Vagina (tissue), 2 donors: ENCODE measurements at places on chromosomes 6 and 20.

DNA sequence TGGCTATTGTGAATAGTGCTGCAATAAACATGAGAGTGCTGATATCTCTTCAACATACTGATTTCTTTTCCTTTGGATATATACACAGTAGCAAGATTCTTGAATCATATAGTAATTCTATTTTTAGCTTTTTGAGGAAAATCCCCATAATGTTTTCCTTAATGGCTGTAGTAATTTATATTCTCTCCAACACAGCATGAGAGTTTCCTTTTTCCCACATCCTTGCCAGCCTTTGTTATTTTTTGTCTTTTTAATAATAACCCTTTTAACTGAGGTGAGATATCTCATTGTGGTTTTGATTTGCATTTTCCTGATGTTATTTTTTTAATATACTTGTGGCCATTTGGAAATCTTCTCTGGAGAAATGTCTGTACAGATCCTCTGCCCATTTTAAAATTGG is 132.6 kb downstream of the PRL start:
- DNase-seq = no peak

GRCh38 chr20:58891718-58892140 is 39.2 kb downstream of the GNAS start:
- DNase-seq = peak; percentile 42

GRCh38 chr6:15674690-15675386 is 12.0 kb upstream of the DTNBP1 start:
- no peak for DNase-seq

DNA sequence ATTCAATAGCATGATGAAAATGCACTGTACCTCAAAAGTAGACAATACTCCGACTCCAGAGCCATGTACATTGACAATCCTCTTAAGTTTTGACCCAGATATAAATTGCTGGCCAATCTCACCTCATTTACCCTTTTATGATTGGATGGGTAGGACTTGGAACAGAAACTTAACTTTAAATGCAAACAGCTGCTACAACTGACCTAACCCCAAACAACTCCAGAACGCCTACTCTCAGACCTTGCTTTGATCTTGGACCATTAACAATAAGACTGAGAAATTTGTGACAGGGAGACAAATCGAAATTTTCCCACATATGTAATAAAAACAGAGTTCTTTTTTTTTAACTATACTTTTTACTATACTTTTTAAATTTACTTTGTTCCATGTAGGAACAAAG is 200.5 kb upstream of the MCHR2 start:
- DNase-seq = no peak

DNA sequence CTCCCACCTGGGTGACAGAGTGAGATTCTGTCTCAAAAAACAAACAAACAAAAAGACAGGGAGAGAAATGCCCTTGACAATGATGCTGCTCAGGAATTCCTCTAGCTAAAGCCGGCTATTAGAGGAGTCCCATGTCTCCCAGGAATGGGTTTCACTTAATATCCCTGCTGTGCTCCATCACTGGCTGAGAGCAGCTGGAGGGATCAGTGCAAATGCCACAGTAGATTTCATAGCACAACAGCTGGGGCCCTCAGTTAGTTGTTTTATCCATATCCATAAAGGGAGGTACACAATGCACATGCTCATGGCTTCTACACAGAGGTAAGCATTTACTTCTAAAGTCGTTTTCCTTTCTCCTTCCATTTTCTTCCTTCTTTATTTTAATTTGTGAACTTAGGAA is 742.0 kb upstream of the POU3F2 start:
- no peak for DNase-seq

GRCh38 chr6:124699038-124699437 is 263.2 kb upstream of the RNF217 start:
- no peak for DNase-seq

- no peak for DNase-seq
Observed at GRCh38 chr20:46870041-46870440, 24.6 kb upstream of the EYA2 start.

- no peak for DNase-seq
Observed at GRCh38 chr20:23207826-23208540, 121.9 kb upstream of the CD93 start.

DNA sequence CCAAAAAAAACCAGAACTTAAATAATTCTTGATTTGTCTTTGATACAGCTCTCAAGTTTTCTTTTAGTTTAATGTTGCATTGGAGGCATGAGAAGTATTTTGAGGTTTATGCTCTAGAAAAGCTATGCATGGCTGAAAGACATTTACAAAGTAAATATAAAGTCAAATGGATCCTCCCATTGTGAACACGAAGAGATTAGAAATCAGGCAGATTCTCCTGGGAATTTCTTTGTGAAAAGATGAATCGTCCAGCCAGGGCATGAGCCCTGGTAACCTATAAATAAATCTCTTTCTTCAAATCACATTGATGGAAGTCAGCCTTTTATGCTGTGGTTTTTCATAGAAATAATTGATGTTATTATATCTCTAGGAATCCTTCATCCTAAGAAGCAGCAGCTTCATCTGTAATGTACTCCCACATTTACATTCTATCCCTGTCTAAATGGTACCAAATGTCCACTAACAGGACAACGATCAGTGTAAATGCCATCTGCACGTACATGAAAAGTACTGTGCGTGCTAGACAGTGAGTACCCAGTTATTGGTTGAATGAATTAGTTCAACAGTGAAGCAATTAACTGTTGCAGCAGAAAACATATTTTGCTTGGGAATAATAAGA is 143.6 kb downstream of the ALDH8A1 start:
- DNase-seq = no peak

GRCh38 chr6:31701666-31702404 is 1.3 kb downstream of the ABHD16A start:
- DNase-seq = no peak

DNA sequence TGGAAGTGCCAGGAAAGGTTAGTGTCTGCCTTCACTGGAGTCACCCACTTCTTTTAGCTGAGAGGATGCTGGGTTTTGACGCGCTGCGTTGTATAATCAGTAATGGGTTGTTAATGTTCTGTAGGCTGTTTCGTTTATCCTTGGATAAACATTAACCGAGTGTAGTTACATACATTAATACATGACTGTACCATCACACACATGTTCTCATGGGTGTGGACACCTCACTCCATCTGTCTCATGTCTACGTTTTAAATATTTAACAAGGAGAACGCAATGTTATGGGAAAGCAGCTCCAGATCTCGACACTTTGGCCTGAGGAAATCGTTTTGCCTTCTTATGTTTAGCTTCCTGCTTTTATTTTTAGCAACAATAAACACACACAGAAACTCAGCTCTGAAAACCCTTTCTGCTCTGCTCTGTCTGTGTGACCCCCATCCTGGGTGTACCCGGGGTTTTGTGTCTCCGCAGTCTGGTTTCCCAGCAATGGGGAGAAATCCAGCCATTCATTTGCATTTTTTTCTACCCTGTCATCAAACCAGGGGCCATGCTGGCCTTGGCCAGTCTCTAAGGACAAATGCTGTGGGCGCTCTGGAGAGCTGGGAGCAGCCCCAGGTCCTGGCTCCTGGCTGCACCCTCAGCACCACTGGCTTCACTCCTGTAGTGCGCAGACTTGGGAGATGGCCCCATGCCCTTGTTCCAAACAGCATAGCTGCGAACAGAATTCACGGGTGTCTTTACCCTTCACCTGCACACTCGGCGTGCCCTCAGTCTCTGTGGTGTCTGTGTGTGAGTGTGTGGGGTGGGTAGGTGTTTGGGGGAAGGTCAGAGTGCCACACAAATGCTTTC is 110.8 kb downstream of the ERMARD start:
- peak; percentile 47 for DNase-seq
